ENCODE measurements at places on chromosomes 2 and 18.
A peak's percentile ranks its signal among the peaks of the same experiment; 100 is the strongest.

DNA sequence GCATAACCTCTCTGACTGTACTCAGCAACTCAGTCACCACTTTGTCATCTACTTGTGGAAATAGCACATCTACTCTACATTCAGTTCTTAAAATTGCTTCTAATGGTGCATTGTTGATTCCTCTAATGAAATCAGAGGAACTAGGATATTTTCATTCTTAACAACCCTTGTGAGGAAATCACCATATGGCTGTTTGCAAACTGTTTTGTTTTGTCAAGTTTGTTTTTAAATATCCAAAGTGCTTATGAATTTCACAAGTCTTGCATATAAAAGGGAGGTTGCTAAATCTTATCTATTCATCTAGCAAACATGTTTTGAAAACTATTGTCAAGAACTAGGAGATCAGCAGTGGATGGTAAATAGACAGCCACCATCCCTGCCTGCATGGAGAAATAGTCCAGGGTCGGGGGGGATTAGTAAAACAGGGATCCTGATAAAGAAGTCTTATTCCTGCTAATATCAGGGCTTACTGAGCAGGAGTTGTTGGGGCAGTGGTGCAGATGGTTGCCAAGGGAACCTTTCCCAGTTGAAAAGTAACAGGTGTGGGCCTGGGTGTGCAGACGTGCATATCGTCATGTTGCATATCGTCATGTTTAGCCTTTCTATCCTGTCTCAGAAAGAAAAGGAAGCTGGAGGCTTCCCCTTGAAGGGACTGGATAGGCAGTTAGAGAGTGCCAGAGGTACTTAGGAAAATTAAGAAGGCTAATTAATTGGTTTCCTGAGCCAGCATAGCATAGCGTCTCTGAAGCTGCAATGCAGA, 7.5 kb upstream of the MYO3B start:
- DNase-seq: peak; percentile 21

DNA sequence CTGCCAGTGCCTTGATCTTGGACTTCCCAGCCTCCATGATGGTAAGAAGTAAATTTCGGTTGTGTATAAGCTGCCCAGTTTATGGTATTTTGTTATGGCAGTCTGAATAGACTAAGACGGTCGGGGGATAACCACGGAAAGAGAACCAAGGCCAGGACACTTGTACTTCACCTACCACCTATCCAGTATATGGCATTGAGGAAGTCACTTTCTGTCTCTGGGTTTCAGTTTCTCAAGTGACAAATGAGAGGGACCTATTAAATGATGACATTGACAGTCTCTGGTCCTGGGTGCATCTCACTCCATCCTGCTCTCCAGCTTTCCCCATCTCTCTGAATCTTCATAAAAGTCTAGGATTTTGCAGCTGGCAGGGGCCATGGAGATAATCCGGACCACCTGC, 183.8 kb upstream of the MSH6 start:
- DNase-seq: no peak

- DNase-seq: peak; percentile 25
Measured at GRCh38 chr2:71748227-71748626, 294.9 kb downstream of the DYSF start.

- DNase-seq: no peak
Measured at GRCh38 chr2:138712212-138712979, 67.8 kb downstream of the NXPH2 start.

GRCh38 chr2:185279999-185280398, 458.6 kb upstream of the FSIP2 start:
- peak; percentile 13 for DNase-seq

GRCh38 chr2:170719810-170720209, 4.7 kb downstream of the SP5 start:
- DNase-seq: no peak

GRCh38 chr2:21763501-21763900, 639.7 kb downstream of the TDRD15 start:
- no peak for DNase-seq

- no peak for DNase-seq
Measured at GRCh38 chr18:50523165-50523564, 36.7 kb upstream of the MAPK4 start.

GRCh38 chr18:39375066-39375465, 1809.5 kb upstream of the CELF4 start:
- DNase-seq: no peak

DNA sequence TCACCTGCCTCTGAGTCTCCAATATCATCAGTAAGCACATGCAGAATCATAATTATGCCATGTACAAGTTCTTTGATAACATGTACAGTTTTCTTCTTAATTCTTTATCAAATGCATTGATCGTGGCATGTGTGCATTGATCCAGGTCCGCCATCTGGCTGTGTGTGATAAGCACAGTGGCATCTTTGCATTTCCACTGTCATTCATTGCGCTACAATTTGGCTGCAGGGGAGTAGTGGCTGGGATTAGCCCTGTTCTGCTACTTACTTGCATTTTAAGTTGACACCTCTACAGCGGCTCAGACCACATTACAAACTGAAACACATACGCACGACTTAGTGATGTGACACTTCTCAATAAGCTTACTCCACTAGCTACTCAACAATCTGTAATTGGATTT, 83.6 kb upstream of the OTX1 start:
- no peak for DNase-seq

DNA sequence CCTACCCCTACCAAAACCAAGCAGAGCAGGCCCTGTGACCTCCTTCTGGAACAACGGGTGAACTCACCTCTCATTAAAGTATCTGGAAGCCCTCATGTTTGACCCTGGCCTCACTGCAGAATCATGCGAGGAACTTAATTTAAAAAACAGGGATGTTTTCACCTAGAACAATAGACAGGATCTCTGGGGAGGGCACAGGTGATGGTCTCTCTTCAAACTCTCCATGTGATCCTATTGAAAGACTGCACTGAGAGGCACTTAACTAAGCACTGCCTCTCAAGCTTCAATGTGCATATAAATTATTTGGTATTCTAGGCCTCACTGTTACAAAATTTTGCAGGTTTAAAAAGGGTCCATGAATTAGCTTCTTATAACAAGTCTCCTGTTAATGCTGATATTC, 7.5 kb downstream of the ZNF519 start:
- DNase-seq: no peak

GRCh38 chr2:98730053-98730706, 752 bp downstream of the MGAT4A start:
- no peak for DNase-seq

GRCh38 chr2:85024372-85025047, 53.5 kb downstream of the KCMF1 start:
- no peak for DNase-seq

- peak; percentile 39 for DNase-seq
Measured at GRCh38 chr2:168247341-168248261, at the start of gene STK39. STK39 (minus strand) TSS chr2:168247595; CDS start chr2:168247435, 160 bp downstream.

DNA sequence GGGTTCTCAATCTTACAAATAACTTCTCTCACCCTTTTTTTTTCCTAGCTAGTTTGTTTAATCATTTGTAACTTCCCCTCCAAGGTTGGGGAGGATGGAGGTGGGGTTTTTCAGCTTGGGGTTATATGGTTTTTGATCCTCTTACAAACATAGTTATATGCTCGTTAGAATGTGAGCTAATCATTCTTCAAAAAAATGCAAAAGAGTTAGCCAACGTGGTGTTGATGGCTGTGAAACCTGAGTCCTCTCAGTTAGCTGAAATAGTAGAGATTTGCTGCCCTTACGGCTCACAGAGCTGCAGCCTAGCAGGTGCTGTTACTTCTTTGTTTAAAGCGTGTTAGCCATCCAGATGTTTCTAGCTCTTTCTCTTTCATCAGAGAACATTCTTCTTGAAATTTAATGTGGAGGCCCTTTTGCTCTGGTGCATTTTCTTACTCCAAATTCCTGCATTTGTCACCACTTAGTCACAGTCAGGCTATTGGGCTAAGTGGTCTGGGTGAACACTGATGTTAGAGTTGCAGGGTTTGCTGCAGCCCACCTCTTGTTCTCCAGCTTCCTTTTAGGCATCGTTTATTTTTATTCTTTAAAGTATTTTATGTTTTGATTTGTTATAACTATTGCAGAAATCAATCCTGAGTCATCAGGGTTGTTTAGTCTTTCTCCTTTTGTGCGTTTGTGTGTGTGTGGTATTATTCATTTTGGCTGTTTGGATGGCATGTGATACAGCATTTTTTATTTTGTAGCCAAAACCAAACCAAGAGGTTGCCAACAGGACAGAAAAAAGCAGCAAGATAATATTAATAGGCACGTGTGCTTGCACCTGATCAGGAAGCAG, 41.1 kb downstream of the LIMS1 start:
- DNase-seq: no peak

DNA sequence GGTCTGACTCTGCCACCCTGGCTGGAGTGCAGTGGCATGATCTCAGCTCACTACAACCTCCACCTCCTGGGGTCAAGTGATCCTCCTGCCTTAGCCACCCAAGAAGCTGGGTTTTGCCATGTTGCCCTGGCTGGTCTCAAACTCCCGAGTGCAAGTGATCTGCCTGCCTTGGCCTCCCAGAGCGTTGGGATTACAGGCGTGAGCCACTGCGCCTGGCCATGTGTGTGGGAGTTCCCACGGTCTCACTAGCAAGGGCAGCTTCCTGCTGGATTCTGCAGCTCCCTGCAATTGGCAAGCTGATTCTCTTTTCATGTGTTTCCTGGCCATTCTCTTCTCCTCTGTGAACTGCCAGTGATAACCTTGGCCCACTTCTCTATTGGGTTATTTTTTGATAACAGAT, 84.0 kb downstream of the USP40 start:
- DNase-seq: no peak

DNA sequence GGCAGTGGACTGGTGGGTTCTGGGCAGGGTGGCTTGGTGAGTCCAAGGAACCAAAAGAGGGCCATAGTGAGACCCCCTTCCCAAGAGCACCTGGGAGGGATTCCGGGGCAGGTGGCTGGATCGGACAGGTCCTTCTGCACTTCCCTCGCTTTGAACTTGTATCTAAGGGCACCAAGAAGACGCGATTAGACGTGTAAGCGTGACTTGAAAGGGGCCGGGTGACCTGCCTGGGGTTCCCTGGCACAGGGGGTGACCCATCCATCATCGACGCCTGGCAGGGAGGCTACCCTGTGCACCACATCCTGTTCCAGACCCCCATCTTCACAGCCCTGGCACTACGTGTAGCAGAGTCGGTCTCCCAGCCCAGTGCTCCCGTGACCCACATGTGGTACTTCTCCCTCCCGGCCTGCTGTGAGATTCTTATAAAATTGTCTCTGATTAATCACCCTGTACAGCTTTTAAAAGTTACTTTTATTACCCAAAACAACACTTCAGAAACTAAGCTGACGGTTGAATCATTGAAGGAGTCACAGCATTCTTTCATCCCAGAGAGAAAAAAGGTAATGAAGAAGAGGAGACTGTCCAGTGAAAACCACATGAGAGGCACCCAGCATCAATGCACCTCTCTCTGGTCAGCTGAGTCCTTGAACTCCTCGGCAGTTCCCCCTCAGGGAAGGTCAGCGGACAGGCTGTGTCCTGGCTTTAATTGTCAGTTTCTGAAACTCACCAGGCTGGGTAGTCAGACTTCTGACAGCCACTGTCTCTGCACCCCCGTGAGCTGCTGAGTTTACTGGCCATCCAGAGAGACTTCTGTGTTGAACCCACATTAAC, 13.0 kb downstream of the SH3BP4 start:
- DNase-seq: peak; percentile 68

- no peak for DNase-seq
Measured at GRCh38 chr2:9156483-9156882, 50.1 kb upstream of the ASAP2 start.

GRCh38 chr2:166163775-166164174, 36.0 kb upstream of the SCN1A start:
- DNase-seq: no peak

GRCh38 chr2:136055929-136056688, 61.8 kb downstream of the CXCR4 start:
- no peak for DNase-seq

- no peak for DNase-seq
Measured at GRCh38 chr2:122988395-122989221, 1036.5 kb upstream of the CNTNAP5 start.

GRCh38 chr2:107529146-107529545, 297.5 kb upstream of the RGPD4 start:
- DNase-seq: no peak

- no peak for DNase-seq
Measured at GRCh38 chr2:72917877-72918553, 696 bp downstream of the EMX1 start.
